AG09309 (cell line): ENCODE measurements at places on chromosomes 5 and 9.

DNA sequence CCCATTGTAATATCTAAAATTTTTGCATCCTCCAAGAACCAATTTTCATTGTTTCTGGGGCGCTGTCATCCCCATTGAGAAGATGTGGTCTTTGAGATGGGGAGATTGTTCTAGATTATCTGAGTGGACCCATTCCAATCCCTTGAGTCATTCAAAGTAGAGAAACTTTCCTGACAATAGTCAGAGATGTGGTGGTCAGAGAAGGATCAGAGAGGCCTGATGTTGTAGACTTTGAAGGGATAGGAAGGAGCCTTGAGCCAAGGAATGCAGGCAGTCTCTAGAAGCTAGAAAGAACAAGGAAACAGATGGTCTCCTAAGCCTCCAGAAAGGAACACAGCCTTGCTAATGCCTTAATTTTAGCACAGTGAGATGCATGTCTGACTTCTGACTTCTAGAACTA, 80.4 kb downstream of the TEK start:
- no peak for DNase-seq

- DNase-seq: no peak
Observed at GRCh38 chr9:93958819-93959682, 3.9 kb upstream of the BARX1 start.

GRCh38 chr5:119631660-119632059, 2.3 kb downstream of the FAM170A start:
- no peak for DNase-seq

DNA sequence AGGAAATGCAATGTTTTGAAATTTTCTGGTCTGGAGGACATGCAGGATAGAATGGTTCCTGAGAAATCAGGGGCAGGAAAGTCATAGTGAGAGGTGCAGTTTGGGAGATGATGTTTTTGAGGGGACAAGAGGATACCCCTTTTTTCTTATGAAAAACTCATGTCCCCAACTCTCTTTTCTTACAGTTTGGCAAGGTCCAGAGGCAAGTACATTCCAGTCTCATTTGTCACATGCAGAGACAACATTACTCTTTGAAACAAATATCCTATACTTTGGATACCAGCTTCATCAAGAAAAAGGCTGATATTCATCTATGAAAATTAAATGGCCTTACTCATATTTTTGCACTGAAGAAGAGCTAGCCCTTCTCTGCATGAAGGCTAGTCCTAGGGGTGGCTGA, 48.2 kb downstream of the EQTN start:
- DNase-seq: no peak

- DNase-seq: no peak
Observed at GRCh38 chr5:175836737-175837136, 34.6 kb upstream of the CPLX2 start.

- no peak for DNase-seq
Observed at GRCh38 chr9:75088646-75089372, 495 bp downstream of the OSTF1 start.

DNA sequence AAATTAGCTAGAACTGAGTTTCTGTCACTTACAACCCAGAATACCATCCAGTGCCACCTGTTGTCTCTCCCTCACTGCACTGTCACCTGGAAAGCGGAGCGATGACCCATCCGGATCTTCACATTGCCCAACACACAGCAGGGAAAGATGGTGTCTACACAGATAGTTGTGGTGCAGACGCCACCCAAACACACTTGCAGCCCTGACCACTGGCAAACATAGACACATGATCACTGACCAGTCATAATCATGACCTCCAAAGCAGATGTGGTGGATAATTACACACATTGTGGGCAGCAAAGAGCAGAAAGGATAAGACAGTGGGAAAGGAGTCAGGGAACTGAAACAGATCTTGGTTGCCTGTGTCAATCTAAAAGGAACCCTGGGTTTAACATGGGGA, 64.7 kb downstream of the GABBR2 start:
- no peak for DNase-seq

GRCh38 chr9:77021922-77022782, 2.7 kb downstream of the FOXB2 start:
- no peak for DNase-seq

GRCh38 chr5:51988634-51989033, 605.4 kb downstream of the ISL1 start:
- no peak for DNase-seq

DNA sequence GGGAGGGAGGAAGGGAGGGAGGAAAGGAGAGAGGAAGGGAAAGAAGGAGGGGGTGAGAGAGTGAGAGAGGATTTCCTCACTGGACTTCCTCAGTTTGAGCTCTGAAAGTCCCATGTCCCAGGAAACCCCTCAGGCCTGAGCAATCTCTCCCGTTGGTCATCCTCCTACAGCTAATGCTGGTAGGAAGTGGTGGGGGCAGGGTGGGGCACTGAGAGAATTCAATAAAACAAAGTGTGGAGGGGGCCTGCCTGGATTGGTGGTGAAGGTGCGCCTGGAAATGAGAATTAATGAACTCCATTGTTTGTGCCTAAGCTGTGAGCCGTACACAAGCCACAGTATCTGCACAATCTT, 195.0 kb downstream of the RGS3 start:
- no peak for DNase-seq

DNA sequence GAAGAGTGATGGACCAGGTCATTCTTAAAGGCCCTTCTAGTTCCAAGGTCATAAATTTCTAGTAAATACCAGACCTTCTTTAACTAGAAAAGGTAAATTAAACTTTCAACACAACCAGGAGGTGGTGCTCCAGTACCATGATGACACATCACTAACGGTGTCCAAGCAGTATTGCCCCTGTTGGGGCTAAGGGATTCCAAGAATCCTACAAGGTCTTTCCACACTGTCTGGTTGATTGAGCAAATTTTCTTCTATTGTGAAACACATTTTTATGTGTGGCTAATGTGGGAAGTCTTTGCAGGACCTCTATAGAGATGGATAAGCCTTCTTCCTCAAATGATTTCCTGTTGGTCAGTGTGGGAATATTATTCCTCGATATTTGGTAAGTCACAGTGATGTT, 459.6 kb upstream of the PAPPA start:
- peak; percentile 98 for DNase-seq

DNA sequence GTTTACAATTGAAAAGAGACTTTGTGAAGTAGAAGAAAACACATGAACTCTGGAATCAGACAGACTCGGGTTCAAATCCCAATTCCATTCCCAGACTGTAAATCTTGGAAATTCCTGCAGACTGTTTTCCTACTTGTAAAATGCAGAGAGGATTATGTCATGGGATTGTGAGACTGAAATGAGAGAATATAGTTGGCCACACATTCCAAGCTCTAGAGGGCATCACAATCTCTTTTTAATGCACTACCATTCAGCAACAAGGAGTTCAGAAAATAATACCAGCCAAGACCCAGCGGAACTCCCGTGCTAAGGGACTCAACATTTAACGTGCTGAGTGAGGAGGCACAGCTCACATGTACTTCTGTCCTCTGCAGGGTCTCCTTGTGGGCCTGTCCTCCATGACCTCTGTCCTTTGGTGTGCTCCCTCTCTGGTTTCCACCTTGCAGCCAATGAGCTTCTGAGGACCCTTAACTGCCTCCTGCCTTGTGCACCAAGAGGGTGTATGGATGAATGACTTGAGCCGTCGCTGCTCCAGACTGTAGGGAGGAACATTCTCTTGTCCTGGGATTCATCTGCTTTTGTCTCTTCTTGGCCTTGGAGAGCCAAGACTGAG, 263.5 kb downstream of the NTRK2 start:
- no peak for DNase-seq

DNA sequence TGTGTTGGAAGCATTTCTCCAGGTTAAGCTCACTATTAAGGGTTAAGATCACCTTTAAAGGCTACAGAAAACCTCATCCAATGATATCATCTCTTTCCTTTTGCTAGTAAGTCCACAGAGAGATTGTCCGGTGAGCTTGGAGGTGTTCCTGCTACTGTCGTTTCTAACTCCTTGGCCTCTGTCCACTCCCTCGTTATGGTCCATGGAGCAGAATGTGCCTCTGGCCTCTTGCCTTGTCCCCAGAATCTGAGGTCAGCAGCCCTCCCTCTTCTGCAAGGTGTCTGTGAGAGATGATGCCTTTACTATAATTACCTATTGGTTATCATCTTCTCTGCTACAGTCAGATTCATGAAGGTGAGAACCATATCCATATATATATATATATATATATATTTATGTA, 15.0 kb downstream of the ORM2 start:
- DNase-seq: no peak

- DNase-seq: no peak
Observed at GRCh38 chr5:107605596-107606125, 65.1 kb downstream of the EFNA5 start.

GRCh38 chr5:142346706-142347105, 21.9 kb upstream of the SPRY4 start:
- DNase-seq: no peak

DNA sequence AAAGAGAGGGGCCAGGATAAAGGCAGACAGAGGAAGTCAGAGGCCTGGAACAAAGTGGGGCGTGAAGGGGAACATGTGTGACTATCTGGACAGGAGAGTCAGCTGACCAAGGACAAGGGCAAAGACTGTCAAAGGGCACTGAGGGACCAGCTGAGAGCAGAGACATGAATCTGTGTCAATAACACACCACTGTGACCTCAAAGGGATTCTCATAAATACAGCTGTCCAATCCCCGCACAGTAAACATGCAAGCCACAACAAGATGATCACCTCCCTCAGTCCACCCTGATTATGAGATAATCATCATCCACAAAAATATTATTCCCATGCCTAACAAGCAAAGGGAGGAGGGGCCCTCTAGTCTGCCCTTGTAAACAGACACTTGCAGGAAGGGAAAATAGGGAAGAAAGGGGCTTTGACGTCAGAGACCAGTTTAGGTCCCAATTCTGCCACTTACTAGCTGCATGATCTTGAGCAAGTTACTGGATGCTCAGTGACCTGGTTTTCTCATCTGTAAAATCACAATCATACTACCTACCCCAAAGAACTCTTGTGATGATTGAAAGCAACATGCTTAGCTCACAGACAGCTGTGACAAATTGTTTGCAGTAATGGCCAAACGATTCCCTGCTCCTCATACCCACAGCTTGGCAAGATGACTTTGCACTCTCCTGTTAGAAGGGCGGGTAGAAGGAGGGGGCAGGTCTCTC, 41.8 kb downstream of the RAPGEF1 start:
- no peak for DNase-seq

DNA sequence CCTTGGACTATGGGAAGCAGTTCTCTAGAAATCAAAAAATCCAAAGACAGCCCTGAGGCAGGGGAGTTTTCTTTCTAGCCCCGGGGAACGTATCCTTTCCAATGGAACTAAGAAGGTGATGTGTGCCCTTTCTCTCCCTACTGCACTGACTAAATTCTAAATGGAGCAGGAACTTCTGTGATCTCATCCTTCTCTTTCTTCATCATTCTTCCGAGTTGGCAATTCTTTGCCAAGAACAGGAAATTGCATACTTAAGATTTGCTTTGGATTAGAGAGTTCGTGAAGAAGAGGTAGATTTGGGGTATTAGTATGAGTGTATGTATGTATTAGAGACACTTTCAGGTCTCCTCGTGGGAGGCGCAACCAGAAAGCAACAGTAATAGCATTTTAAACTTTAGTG, 178.0 kb upstream of the PIK3R1 start:
- DNase-seq: no peak

DNA sequence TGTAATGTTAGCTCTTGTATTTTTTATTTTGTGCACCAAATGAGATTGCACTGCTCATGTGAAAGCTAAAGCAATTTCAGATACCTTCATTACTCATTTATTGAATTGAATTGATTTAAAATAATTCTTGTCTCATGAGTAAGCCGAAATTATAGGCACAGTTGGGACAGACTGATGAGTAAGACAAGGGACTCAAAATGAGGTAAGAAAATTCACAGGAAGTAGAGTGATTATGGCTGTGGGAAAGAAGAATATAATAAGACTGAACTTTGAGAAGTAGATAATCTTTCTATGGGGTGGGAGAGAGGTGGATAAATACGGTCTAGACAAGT, 51.1 kb downstream of the NUDT12 start:
- DNase-seq: no peak

DNA sequence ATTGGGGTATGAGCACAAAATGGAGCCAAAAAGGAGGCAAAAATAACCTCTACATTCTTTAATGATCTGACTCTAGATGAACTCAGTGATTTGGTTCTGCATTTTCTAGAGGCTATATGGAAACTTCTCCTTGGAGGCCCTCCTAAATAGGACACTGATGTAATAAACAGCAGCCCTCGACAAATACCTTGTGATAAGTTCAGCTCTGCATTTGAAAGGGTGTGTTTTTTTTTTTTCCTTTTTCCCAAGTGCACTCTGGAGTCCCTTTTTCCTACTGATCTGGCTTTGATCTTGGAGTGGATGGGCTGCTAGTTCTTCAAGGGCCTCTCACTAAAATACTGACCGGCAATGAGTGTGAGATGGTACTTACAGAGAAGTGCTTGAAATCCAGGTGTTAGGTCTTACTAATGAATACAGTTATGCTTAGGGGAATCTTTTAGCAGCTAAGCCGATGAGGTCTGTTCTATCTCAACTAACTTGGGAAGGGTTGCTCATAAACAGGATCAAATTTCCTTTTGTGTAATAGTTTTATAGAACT, 161.7 kb downstream of the MAST4 start:
- DNase-seq: no peak

DNA sequence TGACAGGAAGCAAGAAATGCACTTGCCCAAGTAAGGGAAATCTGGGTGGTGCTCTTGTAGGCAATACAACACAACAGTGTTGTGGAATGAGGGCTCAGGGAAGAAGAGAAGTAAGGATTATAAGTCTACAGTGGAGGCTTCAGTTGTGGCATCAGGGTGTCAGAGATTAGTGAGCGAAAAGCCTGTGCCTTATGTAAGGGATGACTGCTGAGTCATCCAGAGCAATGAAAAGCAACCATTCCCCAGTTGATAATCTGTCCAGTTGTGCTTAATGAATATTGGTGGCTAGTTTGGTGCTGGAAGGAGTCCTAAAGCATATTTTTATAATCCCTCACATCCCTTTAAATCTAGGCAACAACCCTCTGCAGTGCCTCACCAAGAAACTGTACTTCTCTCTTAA, 42.0 kb downstream of the FBXO38 start:
- DNase-seq: no peak

DNA sequence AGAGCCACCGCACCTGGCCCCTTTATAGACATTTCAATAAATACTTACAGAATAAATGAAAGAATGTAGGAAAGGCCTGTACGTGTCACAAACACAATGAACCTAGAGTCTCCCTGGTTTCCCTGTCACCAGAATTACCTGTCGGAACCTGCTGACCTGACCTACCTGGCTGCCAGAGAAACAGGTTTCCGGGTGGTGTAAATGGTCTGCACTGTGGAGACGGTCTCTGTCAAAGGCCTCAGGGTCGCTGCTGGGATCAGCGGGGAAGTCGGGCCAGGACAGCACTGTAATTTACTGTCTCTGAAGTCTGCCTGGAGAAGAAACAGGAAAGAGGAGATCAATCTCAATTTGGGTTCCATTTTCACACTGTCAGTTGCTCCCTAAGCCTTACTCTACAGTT, 9.3 kb upstream of the FRRS1L start:
- no peak for DNase-seq

GRCh38 chr5:175855041-175855720, 16.2 kb upstream of the CPLX2 start:
- no peak for DNase-seq

DNA sequence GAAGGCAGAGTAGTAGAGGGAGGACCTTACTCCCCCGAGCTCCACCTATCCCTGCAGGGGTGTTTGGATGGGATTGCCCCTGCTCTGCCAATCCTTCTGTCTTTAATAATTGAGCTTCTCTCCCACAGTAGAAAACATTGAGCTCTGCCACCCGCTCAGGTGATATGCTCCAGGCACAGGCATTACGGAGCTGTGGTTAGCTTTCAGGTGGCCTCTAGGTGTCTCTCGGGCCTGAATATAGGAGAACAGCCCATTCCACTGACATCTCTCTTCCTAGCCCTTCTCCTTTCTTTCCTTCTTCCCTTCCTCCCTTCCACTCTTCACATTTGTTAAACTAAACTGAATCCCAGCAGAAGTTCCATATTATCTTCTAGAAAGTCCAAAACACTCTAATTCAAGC, 203.4 kb downstream of the SYK start:
- DNase-seq: no peak
